Globus pallidus (tissue), 1 donor: ENCODE measurements at places on chromosomes 3 and 15.

- DNase-seq = no peak
Observed at GRCh38 chr15:99145778-99146177, 40.9 kb downstream of the SYNM start.

- no peak for DNase-seq
Observed at GRCh38 chr15:100508641-100509300, 20.0 kb downstream of the CERS3 start.

DNA sequence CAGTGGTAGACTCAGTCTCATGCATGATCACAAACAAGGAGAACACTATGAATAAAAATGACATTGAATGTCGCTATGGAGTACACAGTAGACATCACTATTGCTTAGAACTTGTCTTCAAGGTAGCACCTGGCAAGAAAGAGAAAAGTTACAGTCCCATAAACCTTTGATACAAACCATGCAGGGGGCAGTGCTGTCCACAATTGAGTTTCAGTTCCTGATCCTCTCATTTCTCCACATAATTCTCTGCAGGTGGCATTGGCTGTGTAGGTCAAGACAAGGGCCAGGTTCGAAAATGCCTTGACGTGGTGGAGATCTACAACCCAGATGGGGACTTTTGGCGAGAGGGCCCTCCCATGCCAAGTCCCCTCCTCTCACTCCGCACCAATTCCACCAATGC is 47.9 kb downstream of the KBTBD12 start:
- DNase-seq = no peak

DNA sequence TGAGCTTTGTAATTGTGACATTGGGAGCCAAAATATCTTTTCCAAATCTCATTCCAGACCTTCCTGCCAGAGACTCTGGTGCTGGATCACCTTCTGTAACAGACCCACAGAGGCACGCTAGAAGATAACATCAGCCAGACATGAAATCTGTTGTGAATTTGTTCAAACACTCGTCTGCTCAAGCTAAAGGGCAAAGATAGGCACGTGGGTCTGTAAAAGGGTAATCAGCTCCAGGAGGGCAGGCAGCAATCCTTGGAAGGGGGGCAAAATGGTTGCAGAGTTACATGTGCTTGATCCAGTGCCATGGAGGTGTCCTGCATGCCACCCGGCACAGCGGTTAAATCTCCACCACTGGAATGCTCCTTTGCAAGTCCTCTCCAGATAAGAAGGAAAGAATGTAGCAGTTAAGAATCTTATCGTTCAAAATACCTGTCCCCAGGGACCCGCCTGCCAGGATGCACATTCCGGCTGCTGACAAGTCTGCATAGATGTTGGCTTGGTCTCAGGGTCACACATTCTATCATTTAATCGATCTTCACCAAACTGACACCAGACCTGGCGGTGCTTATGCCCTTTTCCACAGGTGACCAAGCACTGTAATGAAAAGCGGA is 74.8 kb downstream of the ADAMTS9 start:
- no peak for DNase-seq

GRCh38 chr3:142817897-142818296 is 71.0 kb downstream of the PCOLCE2 start:
- no peak for DNase-seq

DNA sequence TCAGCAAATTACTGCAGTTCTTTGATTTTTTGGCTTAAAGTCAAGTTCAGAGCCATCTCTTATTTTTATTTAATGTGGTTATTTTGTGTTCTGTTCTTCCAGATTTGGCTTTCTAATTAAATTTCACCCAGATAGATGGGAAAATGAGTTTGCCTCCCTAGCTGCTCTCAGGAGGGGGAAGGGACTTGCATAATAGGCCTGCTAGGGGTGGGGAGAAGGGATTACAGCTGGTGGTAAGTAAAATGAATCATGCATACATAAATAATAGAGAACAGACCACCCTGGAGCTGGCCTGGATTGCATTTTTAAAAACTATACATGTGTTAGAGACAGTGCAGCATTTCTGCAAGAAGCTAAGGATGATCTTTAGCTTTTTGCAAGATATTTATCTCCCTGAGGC is 3.9 kb upstream of the PXYLP1 start:
- DNase-seq = no peak

DNA sequence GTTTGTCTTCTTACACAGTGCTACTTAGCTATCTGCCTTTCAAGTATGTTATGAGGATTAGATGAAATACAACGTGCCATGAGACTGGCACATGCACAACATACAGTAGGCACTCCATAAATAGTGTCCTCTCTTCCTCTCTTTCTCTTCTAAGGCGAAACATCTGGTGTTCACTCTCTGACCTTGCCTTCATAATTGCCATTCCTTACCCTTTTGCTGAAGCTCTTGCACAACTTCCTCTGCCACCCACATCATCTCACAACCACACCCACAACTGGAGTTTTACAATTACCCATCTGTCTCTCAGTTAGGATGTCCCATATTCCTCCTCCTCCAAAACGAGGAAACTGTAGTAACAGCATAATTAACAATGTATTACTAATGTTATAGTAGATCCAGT is 26.4 kb upstream of the ACP3 start:
- no peak for DNase-seq

GRCh38 chr3:171165983-171166382 is 139.5 kb upstream of the SLC2A2 start:
- DNase-seq = no peak

DNA sequence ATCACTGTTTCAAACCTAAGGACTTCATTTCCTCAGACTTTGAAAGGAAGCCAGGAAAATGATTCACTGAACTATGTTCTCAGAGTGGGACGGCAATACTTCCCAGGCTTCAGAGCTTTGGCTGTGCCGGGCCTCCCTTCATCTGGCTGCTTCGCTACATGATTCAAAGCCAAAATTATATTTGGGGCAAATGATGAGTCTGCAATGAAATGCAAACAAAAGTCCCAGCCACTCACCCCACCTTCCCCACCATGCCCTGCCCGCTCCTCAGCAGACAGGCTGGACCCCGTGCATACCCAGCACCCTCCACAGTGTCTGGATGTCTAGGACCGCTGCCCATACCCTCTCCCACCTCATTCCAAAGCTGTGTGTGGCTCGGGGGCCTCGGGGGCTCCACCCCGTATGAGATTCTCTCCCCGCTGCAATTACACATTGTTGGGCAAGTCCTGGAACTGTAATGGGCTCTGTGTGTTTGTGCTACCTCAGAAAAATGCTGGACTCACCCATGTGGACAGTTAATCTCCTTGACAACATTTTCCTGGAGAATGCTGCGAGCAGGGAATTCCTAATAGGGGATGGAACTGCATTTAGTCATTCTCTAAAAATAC is 32.2 kb downstream of the ATP10A start:
- DNase-seq = no peak

- DNase-seq = no peak
Observed at GRCh38 chr3:58751882-58752567, 85.5 kb upstream of the FAM3D start.

DNA sequence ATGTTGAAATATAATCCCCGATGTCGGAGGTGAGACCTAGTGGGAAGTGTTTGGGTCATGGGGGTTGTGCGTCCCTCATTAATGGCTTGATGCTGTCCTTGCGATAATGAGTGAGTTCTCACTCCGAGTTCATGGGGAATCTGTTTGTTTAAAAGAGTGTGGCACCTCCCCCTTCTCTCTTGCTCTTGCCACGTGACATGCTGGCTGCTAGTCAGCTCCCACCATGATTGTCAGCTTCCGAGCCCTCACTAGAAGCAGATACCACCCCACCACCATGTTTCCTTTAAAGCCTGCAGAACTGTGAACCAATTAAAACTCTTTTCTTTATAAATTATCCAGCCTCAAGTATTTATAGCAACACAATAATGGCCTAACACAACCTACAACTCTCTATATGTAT is 166.3 kb upstream of the MBNL1 start:
- no peak for DNase-seq

- no peak for DNase-seq
Observed at GRCh38 chr3:177596816-177597271, 399.6 kb upstream of the TBL1XR1 start.

DNA sequence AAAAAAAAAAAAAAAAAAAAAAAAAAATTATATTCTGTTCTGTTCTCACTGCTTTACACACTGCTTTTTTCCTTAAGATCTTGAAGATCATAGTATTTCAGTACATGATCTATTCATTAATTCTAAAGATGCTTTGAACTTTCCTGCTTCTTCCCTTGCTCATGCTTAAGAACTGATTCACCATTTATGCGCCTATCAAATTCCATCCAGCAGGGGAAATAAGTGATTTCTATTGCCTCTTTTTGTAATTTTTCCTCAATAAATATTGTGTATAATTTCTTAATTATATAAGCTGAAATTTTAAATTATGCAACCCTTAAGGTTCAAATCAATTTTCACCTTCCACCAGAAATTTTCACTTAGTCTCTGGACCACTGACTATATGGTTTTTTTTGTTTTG is 10.6 kb downstream of the DENND6A start:
- no peak for DNase-seq

DNA sequence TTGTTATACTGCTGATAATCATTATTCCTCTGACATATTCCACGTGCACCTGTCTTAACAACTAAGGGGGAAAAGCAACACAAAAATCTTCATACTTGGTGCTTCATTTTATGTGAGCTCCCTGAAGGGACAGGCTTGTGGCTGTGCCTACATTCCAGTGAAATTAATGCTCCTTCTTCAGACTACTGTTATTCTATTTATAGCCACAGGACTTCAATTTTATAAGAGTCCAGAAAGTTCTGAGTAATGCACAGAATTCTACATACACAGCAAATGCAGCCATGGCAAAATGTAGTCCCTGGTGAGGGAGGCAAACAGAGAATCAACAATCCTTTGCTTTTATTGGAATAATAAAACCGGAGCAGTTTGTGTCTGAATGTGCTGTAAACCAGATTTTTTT is 417.1 kb downstream of the RBMS3 start:
- no peak for DNase-seq

GRCh38 chr15:26971271-26972018 is 464 bp downstream of the GABRG3 start:
- DNase-seq = no peak

GRCh38 chr15:64096668-64097384 is 1.0 kb downstream of the SNX1 start:
- DNase-seq = no peak
